Prostate gland (tissue), 2 donors: ENCODE measurements at places on chromosomes 4 and X. TPM values are rescaled to one million over a fixed set of nuclear protein-coding genes. Genes with fewer than 3 reads are reported as not detected.

GRCh38 chrX:8138252-8138651, 32.8 kb downstream of the VCX2 start:
- H3K36me3 ChIP-seq: no peaks in the 10 kb centered on the region
- no peak overlapping the region for H3K4me3 ChIP-seq
- no peak for DNase-seq
- no peaks in the 10 kb centered on the region for H3K27me3 ChIP-seq
- H3K4me1 ChIP-seq: no peaks in the 10 kb centered on the region

GRCh38 chrX:16593801-16594200, 56.2 kb upstream of the S100G start:
- no peaks in the 10 kb centered on the region for H3K36me3 ChIP-seq
- H3K27me3 ChIP-seq: no peaks in the 10 kb centered on the region
- H3K27ac ChIP-seq: no peak overlapping the region
- H3K4me3 ChIP-seq: no peak overlapping the region

GRCh38 chrX:53093177-53093655, 726 bp upstream of the KANTR start:
- no peaks in the 10 kb centered on the region for H3K36me3 ChIP-seq
- DNase-seq: peak; percentile 66
- peak overlapping the region; percentile 84 for H3K27ac ChIP-seq

DNA sequence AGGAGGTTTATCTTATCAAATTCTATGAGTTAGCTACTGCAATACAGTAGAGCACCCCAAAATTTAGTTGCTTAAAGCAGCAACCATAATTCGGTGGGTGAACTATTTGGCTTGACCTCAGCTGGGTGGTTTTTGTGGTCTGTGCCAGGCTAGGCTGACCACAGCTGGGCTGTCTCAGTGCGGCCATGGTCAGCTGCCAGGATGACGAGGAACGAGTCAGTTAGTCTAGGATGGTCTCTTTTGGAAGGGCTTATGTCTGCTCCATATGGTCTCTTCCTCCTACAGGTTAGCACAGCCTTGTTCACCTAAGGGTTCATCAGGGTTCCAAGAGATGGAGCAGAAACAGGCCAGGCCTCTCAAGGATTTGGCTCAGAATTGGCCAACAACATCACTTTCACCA, 210.4 kb downstream of the PALLD start:
- H3K27ac ChIP-seq: no peak overlapping the region
- no peaks in the 10 kb centered on the region for H3K27me3 ChIP-seq
- no peaks in the 10 kb centered on the region for H3K36me3 ChIP-seq
- no peak overlapping the region for H3K4me3 ChIP-seq
- no peak for DNase-seq

- no peak overlapping the region for H3K4me3 ChIP-seq
- H3K36me3 ChIP-seq: no peaks in the 10 kb centered on the region
- DNase-seq: no peak
- no peak overlapping the region for H3K27ac ChIP-seq
- no peaks in the 10 kb centered on the region for H3K4me1 ChIP-seq
Observed at GRCh38 chr4:126446917-126447316, 1132.2 kb downstream of the FAT4 start.

GRCh38 chr4:122259849-122260248, 107.7 kb downstream of the BLTP1 start:
- H3K27ac ChIP-seq: no peak overlapping the region
- H3K4me1 ChIP-seq: no peaks in the 10 kb centered on the region
- no peak overlapping the region for H3K4me3 ChIP-seq
- no peaks in the 10 kb centered on the region for H3K27me3 ChIP-seq
- peaks cover 9% of the 10 kb centered on the region for H3K36me3 ChIP-seq
- DNase-seq: no peak

GRCh38 chr4:180164799-180165198, 2078.4 kb upstream of the TENM3 start:
- no peaks in the 10 kb centered on the region for H3K36me3 ChIP-seq
- H3K27me3 ChIP-seq: no peaks in the 10 kb centered on the region
- DNase-seq: no peak
- H3K4me1 ChIP-seq: no peaks in the 10 kb centered on the region

DNA sequence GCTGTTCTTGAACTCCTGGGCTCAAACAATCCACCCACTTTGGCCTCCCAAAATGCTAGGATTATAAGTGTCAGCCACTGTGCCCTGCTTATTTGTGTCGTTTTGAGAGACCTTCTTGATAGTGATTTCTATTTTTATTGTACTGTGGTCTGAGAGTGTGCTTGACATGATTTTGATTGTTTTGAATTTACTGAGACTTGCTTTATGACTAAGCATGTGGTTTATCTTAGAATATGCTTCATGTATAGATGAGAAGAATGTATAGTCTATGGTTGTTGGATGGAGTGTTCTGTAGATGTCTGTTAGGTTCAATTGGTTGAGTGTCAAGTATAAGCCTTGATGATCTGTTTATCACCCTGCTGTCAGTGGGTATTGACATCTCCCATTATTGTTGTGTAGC, 789.3 kb downstream of the IL1RAPL1 start:
- no peak overlapping the region for H3K4me3 ChIP-seq
- H3K36me3 ChIP-seq: no peaks in the 10 kb centered on the region
- no peaks in the 10 kb centered on the region for H3K4me1 ChIP-seq
- no peak overlapping the region for H3K27ac ChIP-seq
- DNase-seq: no peak

- no peaks in the 10 kb centered on the region for H3K36me3 ChIP-seq
- DNase-seq: no peak
- H3K4me3 ChIP-seq: no peak overlapping the region
- H3K27ac ChIP-seq: no peak overlapping the region
- no peaks in the 10 kb centered on the region for H3K4me1 ChIP-seq
Observed at GRCh38 chr4:53931461-53931961, 132.9 kb downstream of the CHIC2 start.

DNA sequence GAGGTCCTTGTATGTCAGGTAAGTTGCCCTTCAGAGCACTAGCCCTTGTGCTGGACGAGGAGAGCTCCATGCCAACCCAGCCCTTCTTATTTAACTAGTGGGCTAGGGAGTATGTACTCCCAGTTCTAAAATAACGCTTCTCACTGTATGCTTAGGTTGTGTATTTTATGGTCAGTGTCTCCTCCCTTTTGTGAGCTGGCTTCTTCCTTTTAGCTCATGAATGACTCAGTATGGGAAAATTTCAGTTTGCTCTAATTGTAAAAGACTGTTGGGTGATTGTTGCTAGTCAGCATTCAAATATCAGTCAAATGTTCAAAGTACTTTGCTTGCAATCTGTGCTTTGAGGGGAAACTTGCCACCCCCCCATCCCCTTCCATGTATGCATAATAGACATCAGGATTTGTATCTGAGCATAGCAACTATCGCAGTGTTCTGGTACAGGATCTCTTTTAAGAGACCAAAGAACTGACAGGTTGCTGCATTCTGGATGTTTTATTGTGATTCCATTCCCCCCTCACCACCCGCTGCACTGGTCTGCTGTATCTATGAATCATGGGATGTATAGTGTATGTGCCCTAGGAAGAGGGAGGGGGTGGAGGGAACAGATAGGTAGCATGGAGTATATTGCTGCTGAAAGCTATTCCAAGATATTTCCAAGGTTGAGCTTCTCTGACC, 34.7 kb downstream of the DLG3 start:
- no peak overlapping the region for H3K4me3 ChIP-seq
- DNase-seq: peak; percentile 5
- H3K36me3 ChIP-seq: no peaks in the 10 kb centered on the region
- H3K27ac ChIP-seq: peak overlapping the region; percentile 53

DNA sequence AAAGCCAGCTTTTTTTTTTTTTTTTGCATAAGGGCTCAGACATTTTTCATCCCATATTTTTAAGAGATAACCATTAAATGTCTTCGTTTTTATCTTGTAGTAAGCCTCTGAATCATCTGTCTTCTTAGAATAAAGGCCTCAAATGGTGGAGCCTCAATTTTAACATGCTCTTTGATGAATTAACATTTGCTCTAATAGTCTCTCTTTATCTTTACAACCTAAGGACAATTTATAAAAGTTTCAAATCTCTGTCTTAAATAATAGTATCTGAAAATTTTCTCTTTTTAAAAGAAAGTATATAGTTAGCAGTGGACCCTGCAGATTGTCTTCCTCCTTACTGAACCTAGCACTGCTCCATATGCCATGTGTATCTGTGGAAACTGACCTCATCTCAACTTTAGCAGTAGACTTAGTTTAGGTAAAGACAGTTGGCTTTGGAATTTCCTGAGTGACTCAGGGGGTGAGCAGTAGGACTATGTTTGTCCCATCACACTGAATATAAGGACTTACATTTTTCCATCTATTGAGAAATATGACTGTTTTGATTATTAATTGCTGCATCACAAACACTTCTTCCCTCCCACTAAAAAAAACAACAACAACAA, 1658.0 kb downstream of the STIM2 start:
- no peaks in the 10 kb centered on the region for H3K27me3 ChIP-seq
- no peak overlapping the region for H3K27ac ChIP-seq
- no peaks in the 10 kb centered on the region for H3K4me1 ChIP-seq

GRCh38 chr4:180449395-180449956, 1793.7 kb upstream of the TENM3 start:
- no peak overlapping the region for H3K4me3 ChIP-seq
- no peaks in the 10 kb centered on the region for H3K27me3 ChIP-seq
- H3K4me1 ChIP-seq: no peaks in the 10 kb centered on the region
- H3K27ac ChIP-seq: no peak overlapping the region

DNA sequence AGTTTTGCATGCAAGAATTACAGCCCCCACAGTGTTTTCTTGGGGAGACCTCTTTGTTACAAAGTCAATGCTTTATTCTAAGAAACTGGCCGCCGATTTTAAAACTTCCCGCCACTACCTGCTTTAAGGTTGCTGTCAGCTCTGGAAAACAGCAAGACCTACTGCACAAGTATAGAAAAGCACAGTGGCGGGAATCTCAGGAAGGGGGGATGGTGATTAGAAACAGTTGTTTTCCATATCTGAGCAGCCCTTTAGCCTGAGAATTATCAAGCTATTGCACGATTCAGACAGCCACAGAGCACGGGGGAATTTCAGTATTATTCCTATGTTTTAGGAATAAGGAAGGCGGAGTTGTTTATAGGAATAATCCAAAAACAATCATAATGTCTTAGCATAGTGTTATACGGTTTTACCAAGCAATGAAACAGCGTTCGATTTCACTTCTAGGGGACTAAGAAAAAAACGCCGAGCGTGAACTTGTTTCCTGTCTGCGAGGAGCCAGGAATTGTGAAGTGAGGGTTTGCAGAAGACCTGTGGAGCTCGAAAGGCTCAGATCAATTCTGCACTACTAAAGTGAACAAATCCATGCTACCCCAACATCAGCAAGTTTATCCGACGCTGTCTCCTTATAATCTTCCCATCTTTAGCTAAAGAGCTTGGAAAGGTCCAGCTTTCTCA, 81.3 kb downstream of the HMGN5 start:
- H3K36me3 ChIP-seq: no peaks in the 10 kb centered on the region
- DNase-seq: peak; percentile 4
- H3K4me1 ChIP-seq: no peaks in the 10 kb centered on the region
- peak overlapping the region; percentile 38 for H3K4me3 ChIP-seq
- H3K27ac ChIP-seq: peak overlapping the region; percentile 62

The CLRN2 gene
- total RNA-seq: not detected

The COL25A1 gene
- 2.8 TPM for total RNA-seq

The SMIM10 gene
- total RNA-seq: 49.8 TPM

The NCBP2L gene
- not detected for total RNA-seq

The UXT gene
- total RNA-seq: 75.5 TPM

The PCDH19 gene
- total RNA-seq: 1.6 TPM

The SPATA18 gene
- total RNA-seq: 16.6 TPM

The IL13RA1 gene
- total RNA-seq: 46.4 TPM

The RAB41 gene
- total RNA-seq: not detected

The CDS1 gene
- total RNA-seq: 19.9 TPM
